SW 1271 (cell line): ENCODE measurements at places on chromosomes 7 and 10.
A peak's percentile ranks its signal among the peaks of the same experiment; 100 is the strongest.

- DNase-seq, result no peak
Measured at GRCh38 chr10:58773944-58774343, 261.3 kb downstream of the BICC1 start.

DNA sequence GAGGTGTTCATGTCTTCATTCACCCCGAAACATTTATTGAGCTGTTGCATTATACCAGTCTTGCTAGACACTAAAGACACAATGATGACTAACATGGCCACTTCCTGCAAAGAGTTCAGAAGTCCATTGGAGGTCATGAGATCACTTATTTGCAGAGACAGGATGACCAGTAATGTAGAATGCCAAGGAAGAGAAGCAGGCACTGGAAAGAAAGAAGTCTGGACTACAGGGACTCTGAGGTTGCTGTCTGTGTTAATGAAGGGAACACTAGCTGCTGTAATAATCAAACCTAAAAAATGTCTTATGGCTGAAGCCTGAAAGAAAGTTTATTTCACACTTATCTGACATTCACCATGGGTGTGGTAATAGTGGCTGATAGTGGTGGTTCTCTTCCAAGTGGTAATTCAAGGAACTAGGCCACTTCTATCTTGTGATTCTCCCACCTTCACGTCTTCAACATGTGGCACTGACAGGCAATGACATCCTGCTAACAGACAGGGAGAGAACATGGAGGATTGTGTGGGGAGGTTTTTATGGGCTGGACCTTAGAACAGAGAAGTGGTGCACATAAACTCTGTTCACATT is 89.2 kb upstream of the MKLN1 start:
- DNase-seq, result peak; percentile 64

DNA sequence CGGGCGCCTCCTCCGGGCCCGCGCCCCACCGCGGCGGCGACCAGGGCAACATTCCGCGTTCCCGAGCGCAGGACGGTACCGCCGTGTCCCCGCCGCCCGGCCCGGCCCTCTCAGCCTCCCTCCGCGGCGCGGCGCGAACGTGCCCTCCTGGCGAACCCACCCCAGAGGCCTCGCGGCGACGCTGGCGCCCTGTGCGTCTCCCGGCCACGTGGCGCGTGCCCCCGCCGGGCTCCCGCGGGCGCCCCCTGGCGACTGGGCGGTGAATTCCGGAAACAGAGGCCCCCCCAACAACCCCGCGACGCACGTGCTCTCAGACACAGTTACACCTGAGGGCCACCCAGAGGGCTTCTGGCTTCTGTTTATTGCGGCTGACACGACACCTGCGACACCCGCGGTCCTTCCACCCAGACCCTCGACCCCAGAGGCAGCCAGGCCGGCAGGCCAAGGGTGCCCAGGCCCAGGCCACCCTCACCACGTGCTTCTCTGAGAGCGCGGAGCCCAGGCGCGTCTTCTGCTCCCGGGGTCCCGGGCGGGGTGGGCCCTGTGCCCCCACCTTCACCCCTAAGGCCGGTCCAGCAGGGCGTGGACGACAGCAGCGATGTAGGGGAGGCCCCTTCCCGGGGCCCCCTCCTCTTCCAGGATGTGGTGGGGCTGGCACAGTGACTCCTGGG is at the start of gene SAP25:
TSS of gene SAP25 (minus strand) at position 210 of the 671 bp plus-strand sequence. CDS start at position 52, 158 bp downstream.
- DNase-seq, result no peak

DNA sequence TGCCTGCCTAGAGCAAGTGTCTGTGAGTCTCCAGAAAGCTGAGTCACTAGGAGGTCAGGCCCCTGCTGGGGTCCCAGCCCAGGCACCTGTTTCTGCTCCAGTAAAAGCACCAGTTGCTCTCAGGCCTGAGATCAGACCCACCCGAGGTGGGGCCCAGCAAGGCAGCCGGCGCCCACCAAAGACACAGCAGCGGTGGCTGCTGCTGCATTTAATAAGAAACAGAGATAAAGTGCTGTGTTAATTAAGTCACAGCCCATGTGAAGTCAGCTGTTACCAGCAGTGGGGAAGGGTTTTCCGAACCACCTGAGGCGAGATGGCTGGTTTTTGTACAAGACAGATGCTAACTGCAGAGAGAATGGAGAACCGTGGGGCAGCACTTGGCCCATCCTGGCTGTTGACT is 12.1 kb upstream of the LRRC18 start:
- no peak for DNase-seq

DNA sequence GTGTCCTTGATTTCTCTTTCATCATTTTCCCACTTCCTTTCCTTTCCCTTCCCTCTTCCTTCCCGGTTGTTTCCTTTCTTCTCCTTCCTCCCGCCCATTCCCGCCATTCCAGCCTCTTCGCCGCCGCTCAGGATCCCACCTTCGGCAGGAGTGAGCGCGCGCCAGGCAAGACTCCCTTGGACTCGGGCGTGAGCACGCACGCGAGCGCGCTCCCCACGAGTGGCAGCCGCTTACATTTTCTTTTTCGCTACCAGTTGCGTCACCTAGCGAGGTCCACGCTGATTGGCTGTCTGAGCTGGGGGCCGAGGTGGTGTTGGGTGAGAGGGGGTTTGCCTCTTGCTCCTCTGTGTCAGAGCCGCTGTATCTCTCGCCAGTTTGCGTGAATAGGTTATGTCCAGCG is 11.8 kb downstream of the ZAN start:
- peak; percentile 74 for DNase-seq

DNA sequence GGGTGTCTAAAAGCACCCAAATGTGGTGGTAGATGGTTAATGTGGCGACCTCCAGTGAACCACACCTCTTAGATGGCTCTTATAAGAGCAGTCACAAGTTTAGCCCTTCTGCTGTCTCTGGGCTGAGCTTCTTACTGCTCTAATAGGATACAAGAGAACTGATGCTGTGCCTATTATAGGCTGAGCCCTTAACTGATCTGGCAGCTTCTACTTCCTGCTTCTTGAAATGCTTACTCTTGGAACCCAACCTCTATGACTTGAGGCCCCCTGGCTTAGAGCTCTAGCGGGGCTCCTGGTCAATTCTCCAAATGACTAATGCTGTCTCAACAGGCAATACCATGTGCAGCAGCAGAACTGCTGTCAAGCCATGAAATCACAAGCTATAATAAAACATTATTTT is 35.0 kb upstream of the LSM8 start:
- DNase-seq, result no peak

- no peak for DNase-seq
Measured at GRCh38 chr10:122127943-122128342, 139.0 kb downstream of the TACC2 start.

GRCh38 chr10:13830385-13830784 is 243.6 kb downstream of the PRPF18 start:
- no peak for DNase-seq

DNA sequence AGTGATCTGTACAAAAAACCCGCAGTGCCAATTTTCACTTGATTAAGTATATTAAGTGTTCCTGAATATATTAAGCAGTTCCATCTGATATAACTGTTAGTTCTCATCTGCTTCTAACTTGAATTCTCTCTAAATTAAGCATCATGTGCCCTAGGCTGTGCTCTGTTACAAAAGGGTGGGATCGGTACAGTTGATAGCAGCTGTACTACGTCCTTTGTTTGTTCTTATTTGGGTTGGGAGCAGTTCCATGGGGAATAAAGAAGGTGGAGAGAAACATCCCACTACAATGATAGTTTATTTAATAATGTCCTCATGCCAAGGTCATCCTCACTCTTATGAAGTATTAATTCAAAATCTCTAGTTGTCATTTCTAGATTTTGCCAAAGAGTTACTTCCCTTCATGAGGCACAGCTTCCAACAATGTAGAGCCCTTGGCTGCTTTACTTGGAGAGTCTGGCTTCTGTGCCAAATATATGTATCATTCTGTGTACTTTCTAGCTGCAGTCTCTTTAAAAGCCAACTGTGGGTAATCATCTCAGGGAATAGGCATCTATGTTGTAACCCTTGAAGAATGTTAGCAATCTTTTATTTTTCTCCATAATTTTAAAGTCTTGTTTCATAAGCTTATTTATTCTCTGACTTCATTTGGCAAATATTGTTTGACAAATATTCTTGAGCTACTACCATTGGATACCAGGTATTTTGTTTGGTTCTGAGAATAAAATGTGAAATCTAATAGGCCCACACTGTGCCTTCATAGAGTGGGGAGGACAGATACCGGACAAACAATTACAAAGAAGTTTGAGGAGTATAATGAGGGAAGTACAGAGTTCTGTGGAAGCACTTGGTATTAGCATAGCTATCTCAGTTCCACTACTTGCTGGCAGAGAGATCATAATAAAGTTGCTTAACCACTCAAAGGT is 22.4 kb upstream of the AHR start:
- no peak for DNase-seq

GRCh38 chr7:135420786-135421185 is 89.1 kb downstream of the CNOT4 start:
- DNase-seq, result no peak

DNA sequence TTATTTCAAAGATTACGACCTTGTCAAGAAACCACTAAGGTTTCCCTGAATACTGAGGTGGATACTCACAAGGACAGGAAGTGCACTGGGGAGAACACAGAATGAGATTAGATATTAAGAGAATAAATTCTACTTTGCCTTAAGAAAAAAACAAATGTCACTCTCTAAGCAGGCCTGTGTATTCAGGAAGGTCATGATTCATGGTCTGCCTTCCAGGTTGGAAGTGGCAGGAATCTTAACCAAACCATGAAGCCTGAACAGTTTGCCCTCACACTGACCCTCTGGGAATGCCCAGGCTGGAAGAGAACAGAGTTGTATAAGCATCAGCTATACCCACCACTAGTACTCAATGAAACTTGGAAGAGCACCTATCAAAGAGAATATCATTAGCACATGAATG is 227.6 kb downstream of the DGKI start:
- DNase-seq, result no peak

DNA sequence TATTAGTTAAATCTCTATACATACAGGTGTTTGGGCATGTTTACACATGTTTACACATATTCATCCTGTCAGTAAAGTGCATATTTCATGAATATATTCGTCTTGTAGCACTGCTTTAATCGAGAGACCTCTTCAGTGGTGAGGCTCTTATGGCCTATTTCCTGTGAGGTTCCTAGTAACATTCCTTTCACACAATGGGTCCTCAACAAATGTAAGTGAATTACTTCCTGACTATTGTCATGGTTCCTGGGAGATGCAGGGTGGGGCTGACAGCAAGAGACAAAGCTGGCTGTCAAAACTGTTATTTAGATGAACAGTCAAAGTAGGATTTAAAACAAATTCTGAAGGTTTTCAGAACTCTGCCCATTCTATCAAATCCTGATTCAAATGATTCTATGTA is 12.4 kb upstream of the SEMA3A start:
- DNase-seq, result no peak

- no peak for DNase-seq
Measured at GRCh38 chr7:51261950-51262795, 54.4 kb downstream of the COBL start.

DNA sequence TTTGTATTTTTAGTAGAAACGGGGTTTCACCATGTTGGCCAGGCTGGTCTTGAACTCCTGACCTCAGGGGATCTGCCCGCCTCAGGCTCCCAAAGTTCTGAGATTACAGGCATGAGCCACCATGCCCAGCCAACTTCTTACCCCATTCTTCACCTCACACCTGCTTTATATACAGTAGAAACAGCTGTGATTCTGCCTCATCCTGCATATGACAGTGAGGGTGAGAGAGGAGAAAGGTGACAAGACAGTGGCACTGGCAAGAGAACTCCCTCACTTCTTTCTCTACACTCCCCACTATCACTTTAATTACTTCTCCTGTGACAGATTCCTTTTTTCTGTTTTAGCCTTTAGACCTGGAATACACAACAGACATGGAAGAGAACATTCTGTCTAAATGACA is 61.8 kb upstream of the CAPZA2 start:
- DNase-seq, result no peak

GRCh38 chr7:89623018-89623672 is 531.1 kb upstream of the STEAP1 start:
- peak; percentile 46 for DNase-seq

DNA sequence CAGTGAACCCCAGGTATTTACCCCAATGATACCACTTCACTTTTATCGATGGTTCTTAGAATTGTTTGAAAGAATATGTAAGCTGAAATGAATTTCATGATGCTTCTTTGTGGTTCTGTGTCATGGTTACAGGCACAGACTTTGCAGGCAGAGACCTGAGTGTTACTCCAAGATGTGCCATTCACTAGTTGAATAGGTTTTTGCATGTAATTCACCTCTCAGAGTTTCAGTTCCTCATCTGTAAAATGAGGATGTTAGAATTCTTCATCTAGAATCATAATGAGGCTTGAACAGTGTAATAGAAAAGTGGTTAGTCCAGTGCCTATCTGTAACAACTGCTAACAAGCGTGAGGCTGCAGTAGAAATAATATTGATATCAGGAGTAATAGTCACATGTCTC is 54.6 kb downstream of the VSTM2A start:
- no peak for DNase-seq

- DNase-seq, result no peak
Measured at GRCh38 chr7:11217848-11218565, 244.3 kb downstream of the PHF14 start.

DNA sequence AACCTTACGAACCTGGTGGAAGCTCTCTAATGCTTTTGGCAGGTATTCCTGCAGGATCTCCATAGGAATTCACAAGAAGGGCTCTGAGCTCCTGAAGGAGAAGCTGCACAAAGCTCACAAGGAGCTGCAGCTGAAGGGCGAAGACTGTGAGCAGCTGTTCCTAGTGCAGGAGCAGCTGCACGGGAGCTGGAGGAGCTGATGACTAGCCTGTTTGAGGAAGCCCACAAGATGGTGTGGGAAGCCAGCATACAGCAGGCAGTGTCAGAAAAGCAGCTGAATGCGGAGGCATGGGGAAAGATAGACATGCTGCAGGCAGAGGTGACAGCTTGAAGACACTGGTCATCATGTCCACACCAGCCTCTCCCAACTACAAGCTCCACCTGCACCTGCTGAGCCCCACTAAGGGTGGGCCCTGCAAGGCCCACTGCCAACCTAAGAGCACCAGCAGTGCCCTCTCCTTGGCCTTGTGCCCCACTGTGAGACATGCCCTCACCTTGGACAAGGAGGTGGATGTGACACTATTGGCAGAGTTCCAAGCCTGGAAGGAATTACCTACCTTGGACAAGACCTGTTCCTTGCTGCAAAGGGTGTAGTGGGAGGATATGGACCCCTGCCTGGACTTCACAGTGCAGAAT is 250.6 kb downstream of the BBS9 start:
- no peak for DNase-seq

- DNase-seq, result peak; percentile 65
Measured at GRCh38 chr10:97553575-97554031, 19.0 kb upstream of the ANKRD2 start.

DNA sequence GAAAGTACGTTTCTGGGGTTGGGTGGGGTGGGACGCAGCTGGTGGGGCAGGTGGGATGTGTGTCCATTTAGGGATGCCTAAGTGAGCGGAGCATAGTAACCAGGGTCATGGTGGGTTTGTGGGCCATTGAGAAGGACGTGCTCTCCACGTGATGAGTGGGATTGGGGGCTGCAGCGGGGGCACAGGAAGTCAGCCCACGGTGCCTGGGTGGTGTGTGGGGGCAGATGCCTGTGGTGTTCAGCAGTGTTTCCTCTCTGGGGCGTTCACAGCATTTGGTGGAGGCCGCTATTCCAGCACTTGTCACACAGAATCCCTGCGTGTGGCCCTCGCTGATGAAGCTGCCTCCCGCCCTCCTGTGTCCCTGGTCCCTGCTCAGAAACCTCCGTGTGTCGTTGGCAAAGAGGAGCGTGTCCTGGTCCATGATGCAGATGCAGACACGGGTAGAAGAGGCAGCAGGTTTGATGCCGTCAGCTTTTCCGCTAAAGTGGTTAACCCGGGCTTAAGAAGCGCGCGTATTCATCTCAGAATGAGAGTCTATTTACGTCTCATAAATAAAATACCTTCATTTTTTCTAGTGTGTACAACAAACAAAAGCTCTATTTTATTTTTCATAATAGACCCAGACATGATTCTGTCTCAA is 274.2 kb downstream of the ADARB2 start:
- DNase-seq, result no peak
